ENCODE measurements at places on chromosomes 5 and 9.

- no peak for DNase-seq
Observed at GRCh38 chr5:143161885-143162540, 241.5 kb downstream of the NR3C1 start.

- peak; percentile 13 for DNase-seq
Observed at GRCh38 chr5:36495611-36496010, 110.8 kb upstream of the SLC1A3 start.

- peak; percentile 27 for DNase-seq
Observed at GRCh38 chr9:89743573-89744254, 138.9 kb downstream of the GADD45G start.

DNA sequence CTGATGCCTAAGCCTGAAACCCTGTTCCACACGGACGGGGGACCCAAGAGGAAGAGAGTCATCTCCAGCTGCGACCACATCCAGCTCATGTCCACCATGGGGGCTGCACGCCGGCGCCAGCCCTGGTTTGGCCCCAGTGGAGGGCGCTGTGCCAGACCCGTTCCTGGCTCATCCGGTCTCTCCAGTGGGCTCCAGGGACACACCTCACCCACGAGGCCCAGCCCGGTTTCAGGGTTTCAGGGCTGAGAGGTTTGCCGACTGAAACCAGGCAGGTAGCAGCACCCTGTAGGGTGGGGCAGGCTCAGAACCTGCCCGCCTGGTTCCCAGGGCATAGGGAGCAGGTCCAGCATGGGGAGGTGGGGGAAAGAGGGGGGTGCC lies 71.4 kb upstream of the STXBP1 start:
- DNase-seq, result no peak

DNA sequence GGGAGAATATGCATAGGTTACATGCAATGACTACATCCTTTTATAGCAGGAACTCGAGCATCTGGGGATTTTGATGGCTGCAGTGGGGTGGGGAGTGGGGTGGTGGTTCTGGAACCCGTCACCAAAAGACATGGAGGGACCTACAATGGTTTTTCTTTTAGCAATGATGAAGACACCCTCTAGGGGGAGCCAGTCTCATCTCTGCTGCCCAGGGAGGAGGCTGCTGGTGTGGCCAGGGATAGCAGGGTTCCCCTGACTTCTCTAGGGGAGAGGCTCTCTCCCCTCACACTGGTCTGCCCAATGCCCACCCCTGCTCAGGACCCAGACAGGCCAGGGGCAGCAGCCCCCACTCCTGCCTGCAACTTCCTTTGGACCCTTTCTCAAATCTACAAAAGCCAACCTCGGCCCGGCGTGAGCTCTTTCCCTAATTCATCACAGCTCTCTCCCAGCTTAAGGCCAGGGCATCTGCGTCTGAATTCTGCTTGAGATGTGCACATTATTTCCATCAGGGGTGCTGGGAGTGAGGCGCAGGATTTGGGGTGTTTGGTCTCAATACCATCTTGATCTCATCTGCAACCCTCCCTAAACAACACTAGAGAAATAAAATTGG lies 73.6 kb upstream of the RETREG1 start:
- DNase-seq, result peak; percentile 80

GRCh38 chr5:1652873-1653697 lies 129.3 kb upstream of the LPCAT1 start:
- DNase-seq, result no peak

- no peak for DNase-seq
Observed at GRCh38 chr5:57370376-57370775, 112.2 kb downstream of the ACTBL2 start.

- no peak for DNase-seq
Observed at GRCh38 chr5:1027631-1028441, 19.2 kb downstream of the NKD2 start.

DNA sequence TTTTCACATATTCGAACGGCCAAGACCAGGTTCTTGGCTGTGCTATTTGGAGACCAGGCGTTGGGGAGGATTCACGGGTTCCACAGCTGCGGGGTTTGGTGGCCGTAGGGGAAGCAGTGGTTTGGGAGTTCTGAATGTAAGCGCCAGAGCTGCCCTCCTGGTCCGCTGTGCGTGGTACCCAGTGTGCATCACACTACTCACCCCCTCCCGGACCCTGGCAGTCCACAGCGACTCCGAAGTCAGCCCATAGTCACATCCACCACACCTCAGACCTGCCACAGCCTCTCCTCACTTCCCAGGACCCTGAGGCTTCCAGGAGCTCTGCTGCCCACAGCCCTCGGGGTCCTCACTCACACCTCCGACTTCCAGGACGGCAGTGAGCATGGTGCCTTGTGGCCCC lies 26.8 kb downstream of the AMBP start:
- no peak for DNase-seq

- DNase-seq, result no peak
Observed at GRCh38 chr5:56585461-56585860, 229.9 kb upstream of the MAP3K1 start.

GRCh38 chr5:1723957-1724821 lies 75.4 kb downstream of the MRPL36 start:
- no peak for DNase-seq

GRCh38 chr5:152634586-152634985 lies 229.5 kb upstream of the NMUR2 start:
- peak; percentile 93 for DNase-seq

DNA sequence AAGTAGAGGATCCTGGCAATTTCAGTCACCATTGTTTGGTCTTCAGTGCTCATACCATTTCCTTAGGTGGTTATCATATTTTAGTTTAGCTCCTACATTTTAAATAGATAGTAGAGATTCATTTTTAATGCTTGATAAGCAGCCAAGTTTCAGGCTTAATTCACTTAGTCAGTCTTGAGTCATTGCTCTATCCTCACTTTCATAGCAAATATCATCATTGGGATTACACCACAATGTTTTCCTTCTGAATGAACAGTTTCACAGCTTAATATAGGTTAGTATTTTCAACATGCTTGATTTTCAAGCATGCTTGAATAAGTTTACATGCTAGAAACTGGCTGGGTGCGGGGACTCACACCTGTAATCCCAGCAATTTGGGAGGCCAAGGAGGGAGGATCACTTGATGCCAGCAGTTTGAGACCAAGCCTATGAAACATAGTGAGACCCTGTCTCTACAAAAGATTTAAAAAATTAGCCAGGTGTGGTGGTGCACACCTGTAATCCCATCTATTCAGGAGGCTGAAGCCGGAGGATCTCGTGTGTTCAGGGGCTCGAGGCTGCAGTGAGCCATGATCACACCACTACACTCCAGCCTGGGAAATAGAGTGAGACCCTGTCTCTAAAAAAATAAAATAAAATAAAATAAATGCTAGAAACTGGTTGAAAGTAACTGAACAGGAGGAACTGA lies 339.9 kb downstream of the ADGRV1 start:
- DNase-seq, result no peak

DNA sequence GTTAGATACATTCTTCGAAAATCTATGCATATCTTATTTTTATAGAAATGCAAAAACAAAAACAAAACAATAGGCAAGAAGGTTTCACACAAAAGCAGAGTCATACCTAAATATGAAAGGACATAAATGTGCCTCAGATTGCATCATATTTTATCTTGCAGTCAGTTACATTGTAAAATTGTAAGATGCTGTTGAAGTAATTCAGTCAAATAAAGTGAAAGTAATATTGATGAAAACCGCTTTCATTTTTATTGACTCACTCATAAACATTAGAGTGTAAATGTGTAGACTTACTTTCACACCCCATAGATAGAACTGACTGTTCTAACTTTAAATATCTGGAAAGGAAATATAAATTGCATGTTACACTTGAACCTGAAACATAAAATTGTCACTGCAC lies 931.5 kb upstream of the NUDT12 start:
- DNase-seq, result no peak

DNA sequence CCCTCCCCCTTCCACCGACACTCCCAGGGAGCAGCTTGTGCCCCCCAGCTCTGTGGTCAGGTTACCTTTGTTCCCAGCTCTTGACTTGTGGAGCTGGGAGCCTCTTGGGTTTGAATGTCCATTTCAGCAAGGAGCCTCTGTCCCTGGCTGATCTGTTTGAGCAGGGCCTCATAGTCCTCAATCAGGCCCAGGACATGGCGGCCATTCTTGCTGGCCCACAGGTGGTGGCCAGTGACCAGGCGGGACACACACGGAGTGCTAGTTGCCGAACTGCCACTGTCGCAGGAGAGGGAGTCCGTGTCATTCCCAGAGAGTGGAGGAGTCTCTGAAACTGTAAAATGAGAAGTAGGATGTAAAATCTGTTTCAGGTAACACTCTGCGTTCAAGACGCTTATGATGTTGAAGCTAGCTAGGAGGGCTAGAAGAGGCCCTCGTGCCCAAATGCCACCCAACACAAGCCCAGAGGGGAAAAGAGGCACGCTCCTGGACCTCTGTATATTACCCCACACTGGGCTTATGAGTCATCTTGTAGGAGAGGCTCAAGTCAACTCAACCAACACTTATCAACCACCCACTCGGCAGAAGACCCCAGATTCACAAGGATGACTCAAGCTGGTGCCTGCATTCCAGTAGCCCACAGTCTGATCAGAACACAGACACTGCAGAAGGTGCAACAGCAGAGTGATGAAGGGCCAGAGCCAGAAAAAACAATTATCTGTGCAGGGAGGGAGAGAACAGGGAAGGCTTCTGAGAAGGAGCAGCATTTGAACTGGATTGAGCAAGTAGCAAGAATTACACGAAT lies 177.0 kb downstream of the CDK5RAP2 start:
- no peak for DNase-seq

DNA sequence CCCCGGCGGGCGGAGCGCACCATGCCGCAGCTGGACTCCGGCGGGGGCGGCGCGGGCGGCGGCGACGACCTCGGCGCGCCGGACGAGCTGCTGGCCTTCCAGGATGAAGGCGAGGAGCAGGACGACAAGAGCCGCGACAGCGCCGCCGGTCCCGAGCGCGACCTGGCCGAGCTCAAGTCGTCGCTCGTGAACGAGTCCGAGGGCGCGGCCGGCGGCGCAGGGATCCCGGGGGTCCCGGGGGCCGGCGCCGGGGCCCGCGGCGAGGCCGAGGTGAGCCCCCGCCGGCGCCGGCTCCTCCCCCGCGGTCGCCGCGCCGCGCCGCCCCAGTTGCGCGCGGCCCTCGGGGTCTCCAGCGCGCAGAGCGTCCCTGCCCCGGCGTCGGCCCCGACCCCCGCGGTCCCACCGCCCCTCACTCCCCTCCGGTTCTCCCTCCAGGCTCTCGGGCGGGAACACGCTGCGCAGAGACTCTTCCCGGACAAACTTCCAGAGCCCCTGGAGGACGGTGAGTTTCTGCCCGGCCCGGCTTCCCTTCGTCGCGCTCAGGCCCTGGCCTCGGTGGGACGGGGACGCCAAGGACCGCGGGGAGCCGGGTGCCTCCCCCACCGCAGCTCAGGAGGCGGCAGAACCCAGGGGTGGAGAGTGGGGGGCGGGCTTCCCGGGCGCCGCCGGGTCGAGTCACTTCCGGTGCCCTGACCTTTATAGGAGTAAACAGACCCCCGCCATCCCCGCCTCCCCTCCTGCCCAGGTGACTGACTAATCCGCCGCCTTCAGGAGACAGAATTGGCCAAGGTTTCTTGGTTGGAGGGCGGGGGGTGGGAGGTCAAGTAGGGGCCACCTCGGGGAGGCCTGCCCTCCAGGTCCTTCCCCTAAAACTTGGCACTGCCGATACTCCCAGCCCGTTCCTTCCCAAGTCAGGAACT lies 665 bp downstream of the TCF7 start:
- peak; percentile 62 for DNase-seq

GRCh38 chr5:99033014-99033900 lies 104.5 kb upstream of the CHD1 start:
- DNase-seq, result no peak

DNA sequence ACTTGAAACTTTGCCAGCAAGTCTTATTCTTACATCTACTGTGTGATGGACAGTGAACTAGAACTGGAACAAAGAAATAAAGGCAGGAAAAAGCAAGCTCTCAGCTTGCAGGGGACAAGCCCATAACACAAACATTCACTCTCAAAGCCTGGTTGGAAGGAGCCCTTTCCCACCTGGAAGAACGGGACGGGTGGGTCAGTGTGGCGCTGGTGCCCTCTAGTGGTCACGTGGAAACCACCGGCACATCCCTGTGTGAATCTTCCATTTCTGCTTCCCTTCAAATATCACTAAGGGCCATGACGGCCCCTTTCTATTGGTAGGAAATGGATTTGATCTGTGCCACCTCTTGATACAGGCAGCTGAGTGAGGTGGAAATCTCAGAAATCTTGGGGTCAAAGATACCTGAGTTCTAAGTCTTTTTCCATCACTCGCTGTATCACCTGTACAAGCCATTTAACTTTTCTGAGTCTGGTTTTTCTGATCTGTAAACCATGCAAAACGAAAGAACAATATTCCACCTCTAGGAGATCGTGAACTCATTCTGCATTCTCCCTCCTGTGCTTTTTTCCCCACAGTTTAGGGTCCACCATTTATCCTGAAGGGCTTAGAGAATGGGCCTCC lies 211.6 kb downstream of the MSX2 start:
- DNase-seq, result peak; percentile 85

GRCh38 chr5:143431789-143432188 lies 28.3 kb upstream of the NR3C1 start:
- no peak for DNase-seq

- peak; percentile 68 for DNase-seq
Observed at GRCh38 chr5:1111727-1112289, at the start of gene SLC12A7. Gene SLC12A7, minus strand, starts transcription at chr5:1112063. Its CDS starts 72 bp downstream, at chr5:1111991.

- DNase-seq, result no peak
Observed at GRCh38 chr9:104088416-104088815, 5.7 kb upstream of the SMC2 start.

GRCh38 chr5:162996053-162996452 lies 441.3 kb upstream of the CCNG1 start:
- no peak for DNase-seq

DNA sequence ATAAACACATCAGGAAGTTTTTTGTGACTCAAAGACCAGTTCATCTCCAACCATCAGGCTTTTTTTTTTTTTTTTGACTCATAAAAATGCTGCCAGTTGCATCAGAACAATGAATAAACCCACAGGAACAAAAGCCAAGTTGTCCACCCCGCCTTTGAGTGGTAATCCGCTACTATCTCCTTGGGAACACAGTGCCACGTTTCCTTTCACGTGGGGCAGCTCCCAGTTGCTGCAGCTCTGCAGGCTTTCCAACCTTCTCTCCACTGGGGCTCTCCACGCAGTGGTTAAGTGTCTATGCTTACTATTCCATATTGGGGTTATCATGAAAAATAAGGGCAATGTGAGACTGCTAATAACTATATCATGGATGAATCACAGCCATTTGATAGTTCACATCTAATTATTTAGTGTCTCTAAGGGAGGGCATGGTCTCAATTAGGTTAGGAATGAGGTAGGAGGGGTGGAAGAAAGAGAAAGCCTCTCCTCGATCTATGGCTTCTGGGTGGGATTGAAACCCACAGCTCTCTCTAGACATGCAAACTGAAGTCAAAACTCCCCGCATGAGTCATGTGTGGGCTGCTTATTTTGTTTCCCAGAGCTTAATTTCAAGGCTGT lies 55.8 kb upstream of the ACTBL2 start:
- DNase-seq, result no peak

GRCh38 chr5:110590187-110590586 lies 136.3 kb downstream of the TMEM232 start:
- DNase-seq, result peak; percentile 13

- no peak for DNase-seq
Observed at GRCh38 chr5:135208903-135209721, 175.1 kb upstream of the PITX1 start.

- DNase-seq, result no peak
Observed at GRCh38 chr5:149796836-149797235, 66.7 kb downstream of the PPARGC1B start.

- no peak for DNase-seq
Observed at GRCh38 chr9:117359910-117360309, 54.9 kb downstream of the ASTN2 start.

- DNase-seq, result peak; percentile 22
Observed at GRCh38 chr5:147530530-147531389, 20.9 kb upstream of the DPYSL3 start.

- DNase-seq, result peak; percentile 90
Observed at GRCh38 chr5:154850255-154851062, at the start of gene FAXDC2. Gene FAXDC2, minus strand, starts transcription at chr5:154850603. Its CDS starts 12,425 bp downstream, at chr5:154838178.
